AG20443 (cell line): ENCODE measurements at places on chromosomes 4 and X.

DNA sequence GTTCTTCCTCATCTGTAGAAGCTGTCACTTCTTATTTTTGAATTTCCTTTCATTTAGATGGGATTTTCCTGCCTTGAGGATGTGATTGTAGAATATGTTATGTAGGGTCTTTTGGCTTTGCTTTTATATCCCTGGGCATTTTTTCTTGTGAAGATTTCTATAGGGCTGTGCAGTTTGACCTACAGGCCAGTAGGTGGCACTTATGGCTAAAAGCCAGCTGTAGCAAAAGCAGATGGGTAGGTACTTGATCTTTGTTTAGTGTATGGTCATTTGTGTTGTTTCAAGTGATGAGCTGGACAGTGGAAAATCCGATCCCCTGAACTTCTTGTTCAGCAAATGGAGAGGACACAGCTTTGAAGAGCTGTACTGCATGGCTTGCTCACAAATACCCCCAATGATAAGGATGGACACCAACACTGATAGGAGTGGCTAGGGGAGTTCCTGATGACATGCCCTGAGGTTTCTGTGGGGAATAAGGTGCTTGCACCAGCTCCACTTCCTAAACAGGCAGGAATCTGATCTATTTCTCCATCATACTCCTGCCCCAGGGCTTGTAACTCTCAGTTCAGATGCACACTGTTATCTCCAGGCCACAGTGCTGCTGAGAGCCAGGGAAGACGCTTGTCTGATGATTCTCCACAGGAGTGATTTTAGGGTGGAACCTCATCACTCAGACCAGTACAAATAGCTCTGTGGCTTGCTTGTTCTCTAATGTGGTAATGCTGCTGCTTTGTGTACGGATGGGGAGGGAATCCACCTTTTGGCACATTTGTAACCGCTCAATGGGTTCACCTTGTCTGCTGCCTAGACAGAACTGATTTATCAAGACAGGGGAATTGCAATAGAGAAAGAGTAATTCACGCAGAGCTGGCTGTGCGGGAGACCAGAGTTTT lies 417.1 kb upstream of the MAGEB16 start:
- DNase-seq, result no peak

DNA sequence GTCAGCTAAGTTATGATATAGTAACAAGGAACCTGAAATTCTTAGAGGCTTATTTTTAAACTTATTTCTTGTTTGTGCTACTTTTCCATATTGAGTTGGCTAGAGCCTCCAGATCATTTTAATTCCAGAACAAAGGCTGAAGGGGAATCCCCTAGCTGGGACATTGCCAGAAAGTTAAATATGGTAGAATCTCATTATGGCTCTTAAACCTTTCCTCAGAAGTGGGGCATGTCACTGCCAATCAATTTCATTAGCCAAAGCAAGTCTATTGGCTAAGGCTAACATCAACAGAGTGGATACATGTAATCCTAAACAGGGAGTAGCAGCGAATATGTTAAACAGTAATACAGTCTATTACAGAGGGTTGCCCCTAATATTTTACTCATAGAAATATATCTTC lies 47.0 kb downstream of the FTHL17 start:
- DNase-seq, result no peak

- peak; percentile 13 for DNase-seq
Observed at GRCh38 chr4:179867300-179867878, 2375.8 kb upstream of the TENM3 start.

- DNase-seq, result no peak
Observed at GRCh38 chrX:155052738-155053498, 18.0 kb downstream of the CMC4 start.

GRCh38 chrX:121987163-121987562 lies 939.8 kb downstream of the GLUD2 start:
- DNase-seq, result peak; percentile 24

DNA sequence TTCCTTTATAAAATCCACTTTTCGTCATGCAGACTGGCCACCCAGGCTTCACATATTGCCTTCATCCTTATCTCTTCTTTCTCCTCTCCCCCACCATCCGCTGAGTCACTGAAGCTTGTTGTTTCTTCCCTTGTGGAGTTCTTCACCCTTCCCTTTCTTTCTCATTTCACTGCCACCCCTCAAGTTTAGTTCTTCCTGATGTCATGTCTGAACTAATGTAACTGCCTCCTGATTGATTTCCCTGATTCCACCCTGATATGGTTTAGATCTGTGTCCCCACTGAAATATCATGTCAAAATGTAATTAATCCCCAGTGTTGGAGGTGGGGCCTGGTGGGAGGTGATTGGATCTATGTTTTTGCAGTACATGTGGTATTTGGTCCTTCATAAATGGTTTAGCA lies 151.4 kb downstream of the CPEB2 start:
- DNase-seq, result no peak

DNA sequence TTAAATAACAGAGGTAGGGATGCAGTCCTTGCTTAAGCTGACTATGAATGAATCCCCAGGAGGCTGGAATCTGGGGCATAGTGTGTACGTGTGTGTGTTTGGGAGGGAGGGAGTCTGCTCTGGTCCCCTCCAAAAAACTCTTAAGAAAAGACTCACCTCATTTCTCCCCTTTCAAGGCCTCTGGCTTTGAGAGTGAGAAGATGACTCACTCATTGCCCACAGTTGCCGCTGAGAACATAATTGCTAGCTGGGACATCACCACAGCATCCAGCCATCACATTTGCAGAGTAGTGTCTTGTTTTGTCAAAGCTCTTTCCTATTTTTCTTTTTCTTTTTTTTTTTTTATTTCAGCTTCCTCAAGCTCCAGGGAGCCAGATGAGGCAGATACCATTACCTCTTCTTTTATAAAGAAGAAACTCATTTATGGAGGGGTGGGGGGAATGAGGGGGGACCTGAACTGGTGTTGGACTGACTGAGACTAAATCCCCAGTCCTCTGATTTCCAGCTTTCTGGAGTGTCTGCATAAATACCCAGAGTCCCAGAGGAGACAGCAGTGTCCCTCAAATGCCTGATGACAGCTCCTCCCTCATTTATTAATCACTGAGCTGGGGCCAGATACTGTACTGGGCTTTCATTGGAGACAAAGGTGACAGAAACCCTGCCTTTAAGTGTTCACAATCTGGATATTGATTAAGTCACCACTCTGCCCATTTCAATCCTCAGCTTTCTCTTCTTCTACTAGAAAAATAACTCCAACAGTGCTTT lies 61.9 kb upstream of the LAS1L start:
- peak; percentile 36 for DNase-seq

GRCh38 chr4:119113033-119113655 lies 22.5 kb upstream of the MYOZ2 start:
- peak; percentile 76 for DNase-seq

GRCh38 chr4:118587116-118587831 lies 97.9 kb upstream of the METTL14 start:
- DNase-seq, result no peak

- no peak for DNase-seq
Observed at GRCh38 chr4:155639704-155640523, 26.7 kb upstream of the GUCY1A1 start.

- no peak for DNase-seq
Observed at GRCh38 chr4:81287101-81287500, 72.1 kb upstream of the PRKG2 start.

GRCh38 chr4:153814789-153815188 lies 25.9 kb upstream of the SFRP2 start:
- no peak for DNase-seq

DNA sequence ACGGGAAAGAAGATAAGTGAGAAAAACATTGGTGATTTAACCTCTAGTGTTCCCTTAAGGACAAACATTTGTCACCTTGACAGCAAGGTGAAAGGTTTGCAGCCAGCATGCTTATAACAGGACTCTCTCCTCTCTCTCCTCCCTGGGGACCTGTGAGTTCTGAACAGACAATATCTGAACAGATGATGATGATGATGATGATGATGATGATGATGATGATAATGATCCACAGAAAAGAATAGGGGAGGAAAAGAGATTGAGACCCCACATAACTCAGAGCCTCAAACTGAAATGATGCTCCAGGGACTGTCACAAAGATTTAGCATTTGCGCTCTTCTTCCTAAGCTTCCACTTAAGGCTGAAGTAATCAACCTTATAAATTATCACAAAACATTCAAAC lies 103.9 kb downstream of the SLC10A7 start:
- no peak for DNase-seq

GRCh38 chr4:7960790-7961655 lies 21.4 kb upstream of the AFAP1 start:
- DNase-seq, result peak; percentile 90

- no peak for DNase-seq
Observed at GRCh38 chr4:140344101-140344500, 29.3 kb upstream of the SCOC start.
